Stimulated activated naive CD8-positive, alpha-beta T cell treated with anti-CD3 and anti-CD28 coated beads, Interleukin-15, amount 100 ng/mL, for 72 hours (primary cell): ENCODE measurements at places on chromosomes 6 and 20.

DNA sequence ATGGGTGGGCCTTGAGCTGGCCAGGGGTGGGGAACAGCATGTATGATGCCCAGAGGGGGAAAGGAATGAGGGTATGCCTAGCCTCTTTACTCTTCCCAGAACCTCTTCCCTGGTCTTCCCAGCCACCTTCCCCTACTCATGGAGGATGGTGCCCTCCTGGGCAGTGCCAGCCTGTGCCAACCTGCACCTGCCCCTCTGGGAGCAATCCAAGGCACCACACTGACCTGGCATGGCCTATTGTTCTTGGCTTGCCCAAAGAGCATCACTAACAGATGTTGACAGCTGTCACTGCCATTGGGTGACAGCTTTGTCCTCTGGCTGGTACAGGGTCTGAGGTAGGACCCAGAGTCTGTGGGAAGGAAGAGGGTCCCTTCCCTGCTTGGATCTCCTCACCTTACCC lies 12.9 kb downstream of the LPIN3 start:
- DNase-seq: no peak

DNA sequence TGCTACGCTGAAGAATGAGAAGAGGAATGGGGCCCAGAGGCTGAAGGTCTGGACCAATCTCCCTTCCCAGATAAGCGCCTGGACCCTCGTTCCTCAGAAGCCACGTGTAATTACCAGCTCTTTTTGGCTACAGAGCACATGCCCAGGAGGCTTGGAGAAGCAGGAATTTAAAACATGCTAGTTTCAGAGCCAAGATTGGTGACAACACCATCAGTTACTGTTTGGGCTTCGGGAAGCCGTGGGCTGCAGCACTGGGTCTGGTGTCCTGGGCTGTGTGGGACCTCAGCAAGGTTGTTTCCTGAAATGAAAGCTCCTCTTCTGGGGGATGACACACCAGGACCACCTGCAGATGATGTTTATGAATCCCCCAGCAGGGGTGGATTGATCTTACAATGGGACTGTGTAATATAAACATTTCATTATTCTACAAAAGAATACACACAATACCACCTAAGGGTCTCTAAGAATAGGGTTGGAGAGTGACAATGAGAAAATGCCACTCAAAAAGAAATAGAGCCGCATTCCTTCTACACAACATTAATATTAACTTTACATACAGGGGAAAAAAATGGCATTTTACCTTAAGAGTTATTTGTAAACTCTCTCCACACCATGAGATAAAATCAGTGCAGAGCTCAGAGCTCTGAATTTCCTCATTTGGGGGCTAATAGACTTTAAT lies 207.8 kb upstream of the FOXQ1 start:
- DNase-seq: no peak

DNA sequence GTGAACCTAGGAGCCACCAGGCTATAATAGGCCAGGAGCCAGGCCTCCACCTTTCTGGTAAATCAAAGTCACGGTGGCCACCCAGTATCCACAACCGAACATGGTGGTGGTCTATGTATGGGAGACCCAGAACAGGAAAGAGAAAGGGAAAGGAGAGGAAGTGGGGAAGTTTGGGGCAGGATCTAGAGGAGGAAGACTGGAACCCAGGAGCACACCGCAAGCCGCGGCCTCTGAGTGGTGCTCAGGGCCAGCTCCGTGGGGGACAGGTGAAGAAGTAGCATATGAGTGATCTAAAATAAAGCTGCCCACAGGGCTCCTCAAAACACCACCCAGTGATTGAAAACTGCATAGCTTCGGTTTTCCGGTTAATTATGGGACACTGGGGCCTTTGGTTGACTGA lies 214.8 kb downstream of the ZDHHC14 start:
- DNase-seq: no peak

DNA sequence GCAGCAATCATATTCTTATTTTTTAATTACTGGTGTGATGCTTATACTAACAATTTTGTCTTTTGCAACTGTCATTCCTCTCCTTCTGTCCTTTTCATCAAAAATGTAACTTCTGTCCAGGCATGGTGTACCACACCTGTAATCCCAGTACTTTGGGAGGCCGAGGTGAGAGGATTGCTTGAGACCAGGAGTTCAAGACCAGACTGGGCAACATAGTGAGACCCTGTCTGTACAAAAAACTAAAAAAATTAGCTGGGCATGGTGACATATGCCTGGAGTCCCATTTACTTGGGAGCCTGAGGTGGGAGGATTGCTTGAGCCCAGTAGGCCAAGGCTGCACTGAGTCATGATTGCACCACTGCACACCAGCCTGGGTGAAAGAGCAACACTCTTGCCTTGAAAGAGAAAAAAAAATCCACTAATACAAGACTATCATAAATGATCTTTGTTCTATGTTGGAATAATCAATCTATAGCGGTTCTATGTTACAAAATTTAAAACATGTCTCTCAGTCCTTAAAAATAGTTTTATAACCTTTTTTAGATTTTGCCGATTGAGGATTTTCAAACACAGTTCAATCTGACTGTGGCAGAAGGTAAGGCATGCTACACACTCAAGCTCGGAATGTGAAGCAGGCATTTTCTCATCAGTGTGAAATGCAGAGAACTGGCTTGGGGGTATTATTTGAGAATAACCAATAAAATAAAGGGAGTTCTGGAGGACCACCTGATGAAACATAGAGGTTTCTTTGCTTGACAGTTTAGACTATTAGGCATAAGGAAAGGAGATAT lies 70.4 kb downstream of the ENPP1 start:
- DNase-seq: no peak

DNA sequence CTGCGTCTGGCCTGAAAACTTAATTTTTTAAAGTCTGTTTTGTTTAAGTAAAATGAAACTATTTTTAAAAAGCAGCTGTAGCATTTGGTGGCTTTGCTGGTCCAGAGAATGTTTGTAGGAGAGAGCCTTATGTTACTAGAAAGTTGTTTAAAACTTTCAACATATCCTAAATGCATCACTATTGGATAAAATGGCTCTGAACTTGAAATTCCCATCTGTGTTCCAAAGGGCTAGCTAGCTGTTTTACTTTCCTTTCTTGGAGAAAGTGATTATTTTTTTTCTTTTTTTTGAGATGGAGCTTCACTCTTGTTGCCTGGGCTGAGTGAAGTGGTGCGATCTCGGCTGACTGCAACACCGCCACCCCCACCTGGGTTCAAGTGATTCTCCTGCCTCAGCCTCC lies 2.5 kb downstream of the SYNJ2 start:
- DNase-seq: no peak

- DNase-seq: no peak
Measured at GRCh38 chr20:16317445-16318362, 255.5 kb downstream of the KIF16B start.

- no peak for DNase-seq
Measured at GRCh38 chr20:22499515-22500166, 84.7 kb downstream of the FOXA2 start.

- no peak for DNase-seq
Measured at GRCh38 chr6:136173519-136174507, 76.3 kb downstream of the MTFR2 start.
